OCI-M1 (cell line): ENCODE measurements at places on chromosomes 1 and 21.
A peak's percentile ranks its signal among the peaks of the same experiment; 100 is the strongest.

GRCh38 chr1:182962554-182963115, 9.7 kb upstream of the SHCBP1L start:
- peak; percentile 93 for DNase-seq

DNA sequence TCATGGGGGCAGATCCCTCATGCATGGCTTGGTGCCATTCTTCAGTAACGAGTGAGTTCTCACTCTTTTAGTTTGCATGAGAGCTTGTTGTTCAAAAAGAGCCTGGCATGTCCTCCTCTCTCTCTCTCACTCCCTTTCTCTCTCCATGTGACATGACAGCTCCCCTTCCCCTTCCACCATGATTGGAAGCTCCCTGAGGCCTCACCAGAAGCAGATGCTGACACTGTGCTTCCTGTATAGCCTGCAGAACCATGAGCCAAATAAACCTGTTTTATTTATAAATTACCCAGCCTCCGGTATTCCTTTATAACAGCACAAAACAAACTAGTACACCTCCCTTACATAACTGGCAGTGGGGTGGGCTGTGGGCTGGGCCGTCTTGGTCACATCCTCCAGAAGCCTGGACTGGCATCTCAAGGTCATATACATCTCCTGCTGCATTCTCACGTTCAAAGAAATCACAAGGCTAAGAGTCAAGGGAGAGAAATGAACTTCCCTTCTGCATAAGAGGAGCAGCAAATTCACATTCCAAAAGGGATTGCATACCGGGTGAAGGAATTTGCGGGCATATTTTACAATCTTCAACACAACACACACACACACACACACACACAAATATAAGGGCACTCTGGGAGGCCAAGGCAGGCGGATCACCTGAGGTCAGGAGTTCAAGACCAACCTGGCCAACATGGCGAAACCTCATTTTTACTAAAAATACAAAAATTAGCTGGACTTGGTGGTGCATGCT, 2.3 kb upstream of the CCSAP start:
- DNase-seq, result no peak

DNA sequence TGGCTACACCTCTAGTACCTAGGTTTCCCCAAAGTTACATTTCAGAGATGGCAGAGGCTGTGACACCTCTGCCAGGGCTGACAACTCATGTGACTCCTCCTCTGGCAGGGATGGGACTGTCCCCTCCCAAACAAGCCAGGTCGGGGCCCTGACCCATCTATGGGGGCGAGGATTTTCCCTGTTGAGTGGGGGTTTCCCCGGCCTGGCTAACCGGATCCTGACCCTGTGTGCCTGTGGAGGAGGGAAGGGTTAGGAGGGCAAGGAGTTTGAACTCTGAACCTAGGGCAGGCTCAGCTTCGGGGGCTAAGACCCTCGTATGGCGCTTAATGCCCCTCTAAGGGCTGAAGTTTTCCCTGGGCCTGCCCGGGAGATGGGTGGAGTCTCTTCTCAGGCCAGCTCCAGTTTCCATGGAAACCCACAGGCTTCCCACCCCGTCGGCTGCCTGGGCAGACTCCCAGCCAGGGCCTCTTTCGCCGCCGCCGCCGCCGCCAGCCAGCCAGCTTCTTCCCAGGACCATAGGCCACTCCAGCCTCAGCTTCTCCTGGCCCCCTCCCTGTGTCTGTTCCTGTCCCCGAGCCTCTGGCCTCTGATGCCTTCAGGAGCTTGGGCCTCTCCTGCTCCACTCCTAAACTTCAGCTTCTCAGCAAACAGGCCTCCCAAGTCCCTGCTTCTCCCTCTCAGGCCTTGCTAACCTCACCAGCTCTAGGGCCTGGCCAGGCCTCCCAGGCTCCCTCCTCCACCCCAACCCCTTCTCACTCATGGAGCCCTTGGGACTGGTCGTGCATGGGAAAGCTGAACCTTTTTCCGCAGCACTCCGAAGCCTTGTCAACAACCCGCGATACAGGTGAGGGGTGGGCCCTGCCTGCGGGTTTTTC, at the start of gene BTBD19:
Gene BTBD19 (plus strand): TSS at position 461 of the 875 bp plus-strand sequence. CDS start 298 bp downstream, at position 759.
- DNase-seq, result peak; percentile 43

- peak; percentile 59 for DNase-seq
Measured at GRCh38 chr21:34887105-34887442, 162.0 kb downstream of the RUNX1 start.

DNA sequence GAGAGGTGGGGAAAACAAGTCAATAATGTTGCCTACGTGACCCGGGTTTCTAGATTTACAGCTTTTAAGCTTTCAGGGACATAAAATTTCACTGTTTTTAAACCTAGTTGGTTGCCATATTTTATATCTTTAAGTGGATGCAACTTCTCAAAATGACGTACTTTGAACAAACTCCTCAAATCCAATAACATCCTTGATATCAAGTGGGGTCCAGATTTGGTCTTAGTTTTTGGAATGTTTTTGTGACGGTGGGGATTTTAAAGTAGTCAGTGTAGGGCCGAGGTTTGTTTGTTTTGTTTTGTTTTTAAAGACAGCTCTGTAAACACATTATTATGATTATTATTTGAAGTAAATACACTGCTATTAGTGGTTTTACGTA, 453 bp downstream of the CDKN2C start:
- DNase-seq, result no peak

GRCh38 chr1:10897321-10897980, 101.0 kb upstream of the CASZ1 start:
- no peak for DNase-seq

DNA sequence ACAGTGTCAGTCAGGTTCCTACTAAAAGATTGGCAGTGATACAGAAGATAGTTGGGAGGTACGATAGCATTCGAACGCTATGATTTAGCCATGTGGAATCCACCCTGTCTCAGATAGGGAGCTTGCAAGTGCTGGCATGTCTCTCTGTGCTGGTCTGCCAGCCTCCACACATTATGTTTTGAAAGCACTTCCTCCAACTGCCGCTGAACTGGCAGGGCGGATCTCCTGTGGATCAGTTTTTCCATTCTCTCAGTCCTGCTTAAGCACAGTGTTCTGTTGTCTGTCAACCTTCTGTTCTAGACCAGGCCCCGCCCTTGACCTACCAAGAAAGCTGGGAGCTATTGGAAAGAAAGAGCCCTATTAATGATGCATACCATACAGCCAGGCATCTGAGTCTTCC, 65.5 kb upstream of the PALMD start:
- no peak for DNase-seq

GRCh38 chr1:113452921-113453770, 62.8 kb downstream of the MAGI3 start:
- peak; percentile 70 for DNase-seq

- no peak for DNase-seq
Measured at GRCh38 chr1:50940291-50940690, 19.8 kb downstream of the FAF1 start.

DNA sequence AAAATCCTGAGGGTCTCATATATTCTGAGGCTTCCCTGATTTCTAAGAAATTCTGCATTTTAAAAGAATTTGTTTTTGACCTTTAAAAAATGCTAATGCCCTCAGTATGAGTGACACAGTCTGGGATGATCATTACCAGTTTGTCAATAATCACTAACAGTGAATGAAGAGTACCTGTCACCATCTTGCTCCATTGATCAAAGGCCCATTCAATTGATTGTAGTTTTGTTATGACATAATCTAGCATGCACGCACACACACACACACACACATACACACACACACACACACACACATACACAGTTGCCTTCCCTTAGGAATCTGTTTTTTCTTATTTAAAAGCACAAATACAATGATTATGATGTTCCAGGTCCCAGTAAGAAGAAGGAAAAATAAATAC, 250.4 kb downstream of the NFIA start:
- no peak for DNase-seq

DNA sequence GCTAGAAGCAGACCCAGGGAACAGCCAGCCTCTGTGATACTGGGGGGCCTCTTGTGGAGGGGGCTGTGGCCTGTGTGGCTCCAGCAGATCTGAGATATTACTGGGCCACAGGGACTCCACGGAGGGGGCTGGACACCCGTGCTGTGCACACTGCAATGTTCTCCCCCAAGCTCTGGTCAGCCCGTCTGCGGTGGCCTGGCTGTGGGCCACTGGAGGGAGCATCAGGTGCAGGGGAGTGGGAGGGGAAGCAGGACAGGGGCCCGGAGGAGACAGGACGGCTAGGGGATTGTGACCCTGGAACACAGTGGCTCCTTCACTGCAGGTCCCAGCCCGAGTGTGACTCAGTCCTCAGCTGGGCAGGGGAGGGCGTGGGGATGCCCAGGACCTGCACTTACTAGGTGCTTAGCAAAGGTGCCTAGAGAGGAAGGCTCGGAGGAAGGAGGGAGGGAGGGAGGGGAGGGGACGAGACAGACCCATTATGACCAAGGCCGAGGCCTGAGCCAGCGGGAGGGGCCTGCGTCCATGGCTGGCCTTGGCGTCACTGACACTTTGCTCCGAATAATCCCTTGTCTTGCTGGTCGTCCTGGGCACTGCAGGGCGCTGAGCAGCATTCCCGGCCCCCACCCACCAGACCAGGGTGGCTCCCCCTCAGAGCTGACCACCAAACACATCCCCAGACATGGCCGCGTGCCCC, 44.2 kb downstream of the PRDM16 start:
- no peak for DNase-seq

DNA sequence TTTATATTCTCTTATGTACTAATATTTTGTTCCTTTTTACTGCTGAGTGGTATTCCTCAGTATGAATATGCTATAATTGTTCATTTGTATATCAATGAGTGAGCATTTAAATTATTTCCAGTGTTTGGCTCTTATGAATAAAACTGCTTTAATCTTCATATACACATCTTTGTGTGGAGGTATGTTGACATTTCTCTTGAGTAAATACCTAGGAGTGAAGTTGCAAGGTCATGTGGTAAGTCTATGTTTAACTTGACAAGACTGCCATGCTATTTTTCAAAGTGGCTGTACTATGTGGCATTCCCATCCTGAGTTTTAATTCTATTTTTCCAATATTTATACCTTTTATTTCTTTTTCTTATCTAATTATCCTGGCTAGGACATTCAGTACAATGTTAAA, 124.2 kb downstream of the ADSS2 start:
- no peak for DNase-seq

DNA sequence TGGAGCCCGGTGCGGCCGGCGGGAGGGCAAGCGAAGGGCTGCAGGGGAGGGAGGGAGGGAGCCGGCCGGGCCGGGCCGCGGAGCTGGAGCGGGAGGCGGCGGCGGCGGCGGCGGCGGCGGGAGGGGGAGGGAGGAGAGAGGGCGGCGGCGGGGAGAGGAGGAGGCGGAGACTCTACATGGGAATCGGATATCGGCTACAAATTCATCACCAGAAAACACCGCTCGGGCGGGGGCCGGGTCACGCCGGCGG, at the start of gene AKT3:
Gene AKT3 (minus strand): TSS at position 42 of the 250 bp plus-strand sequence. CDS start 7,073 bp downstream, outside the sequence.
- DNase-seq, result peak; percentile 35

DNA sequence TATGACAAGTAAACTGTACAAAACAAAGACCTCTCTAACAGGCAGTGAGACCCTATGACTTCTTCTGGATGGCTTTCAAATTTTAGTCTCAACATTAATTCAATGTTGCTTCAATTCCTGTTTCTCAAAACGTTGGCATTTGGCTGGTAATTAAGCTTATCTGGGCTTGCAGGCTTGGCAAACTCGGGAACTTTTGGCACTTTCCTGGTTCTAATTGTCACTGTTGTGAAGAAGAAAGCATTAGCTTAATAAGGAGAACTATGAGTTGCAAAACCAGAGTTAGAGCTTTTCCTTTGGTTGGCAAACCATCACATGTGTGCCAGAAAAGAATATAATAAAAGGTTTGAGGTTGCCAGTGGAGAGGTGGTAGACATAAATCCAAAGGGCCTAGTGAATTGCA, 698.3 kb downstream of the LRRIQ3 start:
- DNase-seq, result no peak
